ENCODE measurements at places on chromosomes 12 and 14.

DNA sequence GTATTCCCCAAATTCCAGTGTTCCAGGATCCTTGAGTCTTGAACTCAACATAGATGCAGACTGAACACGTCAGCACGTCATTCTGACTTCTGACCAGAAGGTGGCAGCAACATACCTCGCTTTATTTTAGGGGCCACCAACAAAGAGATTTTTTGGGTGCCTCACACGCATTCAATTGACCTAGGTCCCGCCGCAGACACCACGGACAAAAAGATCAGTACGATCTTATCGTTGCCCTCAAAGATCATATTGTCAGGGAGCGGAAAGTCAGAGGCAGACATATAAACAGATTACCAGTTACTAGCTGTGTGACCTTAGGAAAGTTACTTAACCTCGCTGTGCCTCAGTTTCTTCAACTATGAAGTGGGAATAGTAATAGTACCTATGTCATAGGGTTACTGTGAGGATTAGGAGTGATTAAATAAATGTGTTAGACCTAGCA, 6.5 kb upstream of the PRPH start:
- no peak for DNase-seq

DNA sequence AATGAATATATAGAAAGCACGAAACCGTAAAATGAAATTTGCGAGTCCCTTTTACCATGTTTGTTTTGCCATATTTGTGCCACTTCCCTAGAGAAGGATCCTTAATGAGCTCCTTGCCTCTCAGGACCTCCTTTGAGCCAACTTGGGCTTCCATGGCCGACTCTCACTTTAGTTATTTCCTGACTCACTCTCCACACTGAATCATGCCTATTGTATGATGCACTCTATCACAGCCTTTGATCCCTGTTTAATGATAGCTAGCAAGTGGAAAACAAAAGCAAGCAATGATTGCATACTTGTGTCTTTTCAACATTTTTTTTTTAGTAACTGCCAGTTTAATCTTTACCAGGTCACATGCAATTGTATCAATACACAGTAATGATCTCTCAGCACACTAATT, 153.2 kb downstream of the CCER1 start:
- peak; percentile 6 for DNase-seq

DNA sequence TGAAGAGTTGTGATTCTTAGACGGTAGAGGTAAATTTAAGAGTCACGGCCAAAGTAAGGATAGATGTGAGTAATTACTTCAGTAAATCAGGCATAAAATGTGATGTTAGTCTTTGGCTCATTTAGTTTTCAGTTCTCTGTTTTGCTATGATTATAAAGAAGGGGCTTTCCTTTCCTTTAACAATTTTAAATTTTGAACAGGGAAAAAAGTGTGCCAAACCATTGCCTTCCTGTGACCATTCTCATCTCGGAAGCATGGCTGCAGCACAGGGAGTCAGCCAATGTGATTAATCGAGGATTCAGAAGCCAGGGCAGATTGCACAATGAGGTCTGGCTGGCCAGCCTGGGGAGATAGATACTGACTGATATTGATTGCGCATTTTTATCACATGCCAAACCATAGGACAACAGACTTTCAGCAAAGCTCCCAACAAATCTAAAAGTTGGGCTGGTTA, 480.2 kb upstream of the PRICKLE1 start:
- DNase-seq, result no peak

- no peak for DNase-seq
Observed at GRCh38 chr14:34237081-34237480, 225.0 kb downstream of the SPTSSA start.

DNA sequence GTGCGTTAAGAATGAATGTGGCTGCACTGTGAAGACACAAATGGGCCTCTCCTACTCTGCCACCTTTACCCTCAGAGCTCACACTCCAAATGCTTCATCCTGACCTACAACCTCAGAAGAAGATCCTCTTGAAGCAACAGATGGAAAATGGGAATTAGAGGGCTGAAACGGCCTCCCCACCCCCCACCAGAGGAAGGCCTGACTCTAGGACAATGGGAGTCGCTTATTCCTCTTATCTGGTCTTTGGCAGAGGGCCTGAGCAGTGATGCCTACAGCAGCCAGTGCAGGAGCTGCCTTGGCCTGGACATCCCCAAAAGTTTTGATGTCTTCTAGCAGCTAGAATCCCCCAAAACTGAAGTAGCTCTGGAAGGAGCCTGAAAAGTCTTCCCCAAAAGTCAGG, 29.2 kb downstream of the BTBD7 start:
- DNase-seq, result no peak

GRCh38 chr12:76810671-76811419, 46.9 kb downstream of the ZDHHC17 start:
- no peak for DNase-seq

GRCh38 chr12:100303831-100304230, 36.9 kb downstream of the SCYL2 start:
- DNase-seq, result no peak

DNA sequence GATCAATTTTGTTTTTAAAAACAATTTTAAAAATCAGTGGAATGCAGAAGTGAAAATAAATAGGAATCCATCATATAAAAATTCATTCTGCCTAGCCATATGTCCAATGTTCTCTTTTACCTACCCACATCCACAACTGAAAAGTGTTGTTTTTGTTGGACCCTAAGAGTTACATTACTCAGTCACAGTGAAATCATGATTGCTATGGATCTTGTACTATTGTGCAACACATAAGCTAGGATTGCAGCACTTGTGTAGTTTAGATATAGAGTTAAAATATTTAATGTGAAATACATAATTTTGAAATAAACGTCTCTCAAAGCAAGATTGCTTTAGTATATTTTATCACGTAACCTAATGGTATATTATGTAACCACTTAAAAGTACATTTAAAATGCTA, 213.3 kb upstream of the CLEC14A start:
- no peak for DNase-seq

DNA sequence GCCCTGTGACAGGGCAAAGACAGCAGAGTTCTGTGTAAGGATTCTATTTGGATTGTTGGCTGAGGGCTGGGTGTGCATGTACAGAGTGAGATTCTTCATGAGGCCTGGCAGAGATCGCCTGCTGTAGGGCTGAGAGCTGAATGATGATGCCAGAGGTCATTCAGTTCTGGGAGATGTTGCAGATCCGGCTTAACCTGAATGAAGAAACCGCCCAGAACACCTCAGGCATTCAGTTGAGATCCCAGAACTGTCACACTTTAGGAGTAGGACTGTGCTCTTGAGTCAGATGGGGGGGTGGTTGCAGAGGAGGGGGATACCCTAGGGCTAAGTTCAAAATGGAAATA, 5.8 kb upstream of the EVL start:
- DNase-seq, result no peak

- DNase-seq, result no peak
Observed at GRCh38 chr12:49039421-49040363, 20.9 kb downstream of the KMT2D start.

GRCh38 chr12:55741931-55742680, 816 bp upstream of the GDF11 start:
- no peak for DNase-seq

DNA sequence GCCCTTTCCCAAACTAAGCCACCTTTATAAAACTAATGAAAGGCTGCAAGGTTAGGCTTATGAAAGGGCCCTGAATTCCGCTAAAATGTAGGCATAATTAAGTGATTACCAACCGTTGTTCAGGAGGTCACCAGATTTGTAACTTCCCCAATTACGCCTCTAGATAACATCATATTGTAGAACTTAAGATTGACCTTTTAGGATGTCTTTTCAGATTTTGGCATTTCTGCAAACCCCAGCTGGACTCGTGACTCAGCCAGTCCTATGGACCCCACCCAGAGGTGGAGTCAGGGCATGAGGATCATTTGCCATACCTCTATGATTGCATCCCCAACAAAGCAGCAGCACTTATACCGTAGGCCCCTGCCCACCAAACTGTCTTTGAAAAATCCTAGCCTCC, 3.7 kb upstream of the LPCAT3 start:
- DNase-seq, result peak; percentile 22

DNA sequence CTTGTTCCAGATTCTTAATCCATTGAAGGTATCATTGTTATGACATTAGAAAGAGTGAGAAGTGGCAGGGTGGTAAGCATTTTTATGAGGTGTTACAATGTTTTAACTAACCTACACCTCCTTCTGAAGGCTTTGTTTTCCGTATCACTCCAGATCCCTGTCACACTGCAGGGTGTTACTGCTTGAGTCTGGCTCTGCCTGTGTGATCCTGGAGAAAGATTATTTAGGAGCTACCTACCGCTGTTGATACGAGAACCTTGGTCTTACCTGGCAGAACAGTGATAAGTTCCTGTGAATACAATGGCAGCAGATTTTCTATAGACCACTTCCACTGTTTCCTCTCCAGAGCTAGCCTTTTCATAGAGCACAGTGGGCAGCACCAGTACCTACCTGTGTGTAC, 36.2 kb downstream of the GRIN2B start:
- no peak for DNase-seq

GRCh38 chr14:58912287-58912686, 274.5 kb downstream of the DACT1 start:
- DNase-seq, result no peak

- no peak for DNase-seq
Observed at GRCh38 chr12:26848156-26848825, 15.3 kb upstream of the ITPR2 start.

DNA sequence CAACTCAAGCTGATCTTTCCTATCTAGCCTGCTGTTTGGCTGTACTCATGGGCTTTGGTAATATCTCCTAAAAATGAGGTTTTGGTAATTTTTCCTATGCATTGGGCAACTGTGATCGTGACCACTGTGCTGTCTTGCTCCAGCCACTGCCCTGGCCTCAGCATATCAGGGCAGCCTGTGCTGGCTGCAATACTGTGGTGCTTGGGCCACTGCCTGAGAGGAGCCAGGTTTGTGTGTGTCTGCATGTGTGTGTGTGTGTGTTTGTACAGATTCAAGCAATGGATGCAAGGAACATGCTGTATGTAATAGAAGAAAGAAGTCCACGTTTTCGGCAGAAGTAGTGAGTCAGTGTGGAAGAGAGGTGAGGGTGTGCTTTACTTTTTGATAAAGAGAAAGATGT, 13.0 kb downstream of the ERG28 start:
- no peak for DNase-seq

DNA sequence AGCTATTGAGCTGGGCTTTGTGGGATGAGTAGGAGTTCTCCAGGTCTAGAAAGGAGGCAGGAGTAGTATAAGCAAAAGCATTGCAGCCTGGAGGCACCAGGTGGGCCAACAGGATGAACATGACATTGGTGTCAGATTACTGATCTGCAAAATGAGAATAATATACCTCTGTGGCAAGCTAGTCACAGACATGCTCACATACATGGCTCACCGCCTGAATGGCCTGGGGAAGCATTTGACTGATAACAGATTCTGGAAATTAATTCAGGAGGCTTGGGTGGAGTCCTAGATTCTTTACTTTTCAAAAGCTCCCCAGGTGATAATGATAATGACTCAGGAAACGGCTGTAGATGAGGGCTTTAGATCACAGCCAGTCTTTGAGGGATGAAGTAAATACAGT, 709 bp downstream of the TCL1B start:
- DNase-seq, result no peak

- DNase-seq, result no peak
Observed at GRCh38 chr14:67442139-67442906, 30.4 kb upstream of the PLEK2 start.

DNA sequence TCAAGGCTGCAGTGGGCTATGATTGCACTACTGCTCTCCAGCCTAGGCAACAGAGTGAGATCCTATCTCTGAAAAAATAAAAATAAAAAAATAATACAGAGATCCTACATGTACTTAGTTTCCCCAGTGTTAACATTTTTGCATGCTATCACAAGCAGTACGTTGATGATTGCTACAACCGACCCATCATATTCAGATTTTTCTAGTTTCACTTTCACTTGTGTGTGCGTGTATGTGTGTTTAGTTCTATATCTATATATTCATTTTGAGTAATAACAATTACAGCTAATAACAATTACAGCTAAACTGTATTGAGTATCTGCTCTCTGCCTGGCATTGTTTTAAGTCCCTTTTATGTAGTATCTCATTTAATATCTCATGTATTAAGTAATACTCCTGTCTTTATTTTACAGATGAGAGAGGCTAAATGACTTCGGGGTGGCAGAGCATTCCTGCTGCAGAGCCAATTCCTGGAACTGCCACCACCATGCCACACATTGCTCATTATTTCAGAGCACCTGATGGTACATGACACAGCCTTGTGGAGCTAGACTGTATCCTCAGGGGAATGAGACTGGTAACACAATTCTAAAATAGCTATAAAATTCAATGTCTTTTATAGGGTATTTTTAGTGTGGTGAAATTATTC, 153.1 kb downstream of the BCAT1 start:
- no peak for DNase-seq

DNA sequence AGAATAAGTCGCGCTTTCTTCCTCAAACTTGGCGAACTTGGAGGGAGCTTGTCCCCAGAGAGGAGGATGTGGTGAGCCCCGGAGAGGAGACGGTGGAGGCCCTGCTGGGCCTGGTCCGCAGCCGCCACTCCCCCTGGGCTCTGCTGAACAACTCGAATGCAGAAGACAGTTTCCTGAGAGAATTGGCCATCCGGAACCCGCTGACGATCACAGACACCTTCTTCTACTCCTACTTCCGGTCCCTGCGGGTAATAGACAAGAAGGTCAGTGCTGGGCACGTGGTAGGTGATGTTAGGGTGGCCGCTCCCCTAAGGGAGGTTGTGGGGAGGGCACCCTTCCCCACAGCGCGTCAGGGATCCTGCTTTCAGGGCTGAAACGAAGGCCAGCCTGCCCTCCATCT, 1.6 kb downstream of the LRRC43 start:
- DNase-seq, result no peak

DNA sequence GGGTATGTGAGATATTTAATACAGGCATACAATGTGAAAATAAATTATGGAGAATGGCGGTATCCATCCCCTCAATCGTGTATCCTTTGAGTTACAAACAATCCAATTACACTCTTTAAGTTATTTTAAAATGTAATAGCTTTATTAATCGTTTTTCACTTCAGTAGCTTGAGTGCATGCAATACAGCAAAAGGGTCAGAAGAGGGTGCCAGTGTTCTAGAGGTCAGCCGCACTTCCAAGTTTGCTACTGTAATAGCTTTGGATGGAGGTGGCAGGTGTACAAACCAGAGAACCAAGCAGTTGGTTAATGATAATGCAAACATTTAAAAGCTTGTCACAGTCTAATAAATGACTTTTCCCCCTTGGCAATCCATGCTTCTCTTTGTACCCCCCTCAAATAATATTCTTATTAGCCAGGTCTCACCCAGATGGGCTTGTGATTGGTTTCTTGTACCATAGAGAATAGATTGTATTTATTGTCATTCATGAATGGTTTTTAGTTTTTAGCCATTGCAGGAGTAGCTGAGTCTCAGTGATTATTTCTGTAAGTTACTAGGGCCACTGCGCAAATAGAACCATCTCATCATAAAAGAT, 127.0 kb downstream of the ERC1 start:
- no peak for DNase-seq

- no peak for DNase-seq
Observed at GRCh38 chr12:52501490-52501889, 8.4 kb upstream of the KRT6A start.
